ENCODE measurements at places on chromosomes 5 and 9.

- no peak for DNase-seq
Observed at GRCh38 chr9:131872006-131872405, 132.1 kb upstream of the RAPGEF1 start.

- DNase-seq = no peak
Observed at GRCh38 chr5:56145511-56145910, 87.6 kb downstream of the ANKRD55 start.

DNA sequence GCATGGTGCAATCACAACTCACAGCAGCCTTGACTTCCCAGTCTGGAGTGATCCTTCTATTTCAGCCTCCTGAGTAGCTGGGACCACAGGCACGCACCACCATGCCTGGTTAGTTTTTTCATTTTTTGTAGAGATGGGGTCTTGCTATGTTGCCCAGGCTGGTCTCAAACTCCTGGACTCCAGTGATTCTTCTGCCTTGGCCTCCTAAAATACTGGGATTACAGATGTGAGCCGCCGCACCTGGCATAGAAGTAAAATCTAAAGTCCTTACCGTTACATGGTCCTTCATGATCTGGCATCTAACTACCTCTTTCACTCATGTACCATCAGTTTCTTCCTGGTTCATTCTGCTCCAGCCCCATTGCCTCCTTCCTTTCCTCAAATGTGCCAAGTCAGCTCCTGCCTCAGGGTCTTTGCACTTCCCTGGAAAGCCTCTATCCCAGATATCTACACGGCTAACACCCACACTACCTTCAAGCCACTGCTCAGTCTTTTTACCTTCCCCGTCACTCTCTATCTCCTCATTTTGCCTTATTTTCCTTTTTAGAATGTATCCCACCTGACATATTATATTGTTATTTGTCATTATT lies 6.9 kb upstream of the RBM27 start:
- no peak for DNase-seq

DNA sequence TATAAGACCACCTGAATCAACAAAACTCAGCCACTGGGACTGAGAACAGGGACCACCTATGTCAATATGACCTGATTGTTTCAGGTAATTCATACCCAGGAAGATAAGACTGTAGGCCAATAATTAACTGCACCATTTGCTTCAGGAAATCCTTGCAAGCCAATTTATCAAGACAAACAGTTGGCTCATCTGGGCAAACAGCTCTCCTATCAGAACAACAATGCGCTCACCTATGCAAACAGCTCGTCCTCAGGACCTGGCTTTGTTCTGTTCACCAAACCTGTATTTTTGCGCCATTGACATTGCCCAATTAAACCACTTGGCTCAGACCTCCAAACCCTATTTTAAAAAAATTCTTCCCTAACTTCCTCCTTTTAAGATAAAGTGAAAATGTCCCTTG lies 92.3 kb upstream of the MARCHF11 start:
- no peak for DNase-seq

DNA sequence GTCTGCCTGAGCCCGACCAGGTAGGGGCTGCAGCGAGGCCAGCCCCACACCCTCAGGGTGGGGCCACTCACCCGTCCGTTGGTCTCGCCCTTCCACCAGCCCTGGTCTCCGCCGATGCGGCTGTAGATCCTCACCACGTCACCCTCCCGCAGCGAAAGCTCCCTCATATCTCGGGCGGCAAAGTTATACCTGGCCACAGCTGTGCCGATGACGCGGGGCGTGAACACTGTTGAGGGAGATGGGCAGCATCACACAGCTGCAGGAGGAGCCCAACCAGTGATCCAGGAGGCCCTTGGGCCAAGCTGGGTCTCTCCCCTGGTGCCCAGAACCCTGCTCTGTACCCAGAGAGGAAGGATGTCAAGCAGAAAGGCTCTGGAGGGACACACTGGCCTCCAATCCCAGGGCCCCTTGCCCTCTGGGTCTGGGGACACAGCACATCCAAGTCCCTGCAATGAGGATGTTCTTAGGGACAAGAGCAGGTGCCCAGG lies 30.3 kb upstream of the SARDH start:
- DNase-seq = no peak

- no peak for DNase-seq
Observed at GRCh38 chr9:112166176-112167140, 8.6 kb downstream of the SUSD1 start.

- DNase-seq = no peak
Observed at GRCh38 chr5:148176480-148176879, 8.1 kb downstream of the SPINK14 start.

DNA sequence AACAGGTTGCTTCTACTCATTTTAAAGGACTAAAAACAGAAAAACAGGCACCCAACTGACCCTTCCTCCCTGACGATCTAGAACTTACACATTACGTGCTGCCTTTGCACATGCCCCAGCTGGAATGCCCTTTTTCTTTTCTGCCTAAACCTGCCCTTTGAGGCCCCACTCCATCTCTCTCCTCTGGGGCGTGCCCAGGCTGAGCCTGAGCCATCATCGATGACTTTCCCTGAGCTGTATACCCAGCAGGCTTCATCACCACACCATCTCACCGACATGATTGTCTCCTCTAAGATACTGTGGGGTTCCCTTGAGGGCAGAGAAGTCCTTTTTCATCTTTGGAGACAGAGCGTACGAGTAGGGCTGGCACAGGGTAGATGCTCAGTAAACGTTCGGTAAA lies 24.1 kb upstream of the GABBR2 start:
- no peak for DNase-seq

- no peak for DNase-seq
Observed at GRCh38 chr5:54885636-54886035, 99.8 kb downstream of the ESM1 start.

GRCh38 chr9:21801683-21802417 lies 586 bp upstream of the MTAP start:
- DNase-seq = peak; percentile 52

DNA sequence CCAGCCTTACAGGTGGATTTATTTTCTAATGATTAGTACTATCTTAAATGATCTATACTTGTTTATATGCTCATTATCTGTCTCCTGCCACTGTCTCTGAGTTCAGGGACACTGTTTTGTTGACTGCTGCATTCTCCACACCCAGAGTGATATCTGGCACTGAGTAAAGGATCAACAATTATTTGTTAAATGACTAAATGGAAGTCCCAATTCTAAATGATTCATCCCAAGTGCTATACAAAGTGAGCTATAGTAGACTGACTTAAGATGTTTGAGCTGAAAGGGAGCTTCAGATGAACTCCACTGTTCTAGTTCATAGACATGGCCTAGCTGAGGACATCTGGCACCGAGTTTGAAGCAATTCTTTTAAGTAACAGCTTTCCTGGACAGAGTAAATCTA lies 40.5 kb downstream of the ITGA2 start:
- no peak for DNase-seq

Data from SK-N-DZ (cell line).